ENCODE measurements at places on chromosomes 2 and 18. TPM values are rescaled to one million over a fixed set of nuclear protein-coding genes. Genes with fewer than 3 reads are reported as not detected.

DNA sequence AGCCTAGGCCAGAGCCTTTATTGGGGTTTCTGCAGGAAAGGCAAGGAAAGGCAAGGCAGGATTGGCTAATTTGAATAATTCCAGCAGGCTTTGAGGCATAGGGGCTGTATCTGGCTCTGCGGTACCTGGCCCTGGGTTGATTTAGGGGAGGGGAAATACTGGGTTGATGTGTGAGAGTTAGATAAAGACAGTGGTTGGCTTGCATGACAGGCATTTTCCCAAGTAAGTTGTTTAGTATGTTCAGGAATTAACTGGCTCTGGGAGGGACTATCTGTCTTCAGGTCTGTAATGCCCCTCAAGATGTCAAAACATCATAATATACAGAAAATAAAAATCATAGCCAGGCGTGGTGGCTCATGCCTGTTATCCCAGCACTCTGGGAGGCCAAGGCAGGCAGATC is 98.7 kb downstream of the UBR3 start:
- no peak for DNase-seq

DNA sequence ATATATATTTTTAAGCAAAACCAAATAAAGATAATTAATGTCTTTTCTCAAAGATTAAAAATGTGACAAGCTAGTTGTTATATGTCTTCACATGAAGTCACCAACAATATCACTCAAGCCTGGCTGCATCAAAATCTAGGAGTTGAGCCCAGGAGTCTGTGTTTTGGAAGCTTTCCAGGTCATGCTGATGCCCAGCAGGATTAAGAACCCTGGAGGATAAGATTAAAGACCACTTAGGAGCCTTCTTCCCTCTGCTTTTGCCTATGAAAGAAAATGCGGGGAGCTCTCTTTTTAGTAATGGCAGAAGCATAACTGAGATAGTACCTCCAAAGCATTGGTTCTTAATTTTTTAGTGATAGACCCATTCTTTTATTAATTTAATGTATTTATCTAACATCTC is 157.4 kb downstream of the ASXL3 start:
- DNase-seq, result no peak

The VSNL1 gene
- total RNA-seq, result 42.7 TPM

DNA sequence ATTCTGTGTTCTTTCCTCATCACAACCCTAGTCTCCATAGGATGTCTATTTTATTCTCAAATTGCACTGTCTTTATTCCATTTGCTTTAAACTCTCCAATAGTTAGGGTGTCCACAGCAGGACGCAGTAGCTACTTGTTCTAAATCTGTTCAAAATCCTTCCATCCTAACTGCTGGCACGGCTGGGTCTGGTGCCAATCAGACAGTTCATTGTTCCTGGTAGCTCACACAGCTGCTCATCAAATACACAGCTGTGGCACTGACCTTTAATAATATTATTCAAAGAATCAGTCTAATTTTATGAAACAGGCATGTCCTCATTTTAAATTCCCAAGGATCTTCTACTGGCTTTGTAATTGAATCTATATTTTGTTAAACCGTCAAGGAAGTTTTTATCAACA is 59.7 kb upstream of the TMEFF2 start:
- DNase-seq, result no peak

DNA sequence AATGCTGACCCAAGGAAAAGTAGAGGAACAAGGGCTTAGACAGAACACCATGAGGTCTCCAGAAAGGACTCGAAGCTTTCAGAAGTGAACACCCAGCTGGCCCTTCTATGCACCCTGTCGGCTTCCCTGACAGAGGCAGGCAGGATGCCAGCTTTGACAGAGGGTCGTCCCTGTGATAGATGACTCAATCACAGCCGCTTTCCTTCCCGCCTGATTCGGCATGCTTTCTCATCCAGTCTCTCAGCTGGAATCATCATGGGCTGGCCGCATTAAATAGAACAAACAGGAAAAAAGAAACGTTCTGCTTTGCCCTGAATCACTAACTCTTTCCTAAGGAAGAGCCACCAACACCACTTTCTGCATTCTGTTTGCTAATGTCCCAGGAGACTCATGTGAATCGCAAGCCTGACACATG is 140.3 kb upstream of the RAB12 start:
- no peak for DNase-seq

The MEIS1 gene
- total RNA-seq, result 24.7 TPM

All from cardiac septum (tissue), 1 donor.